Left colon (tissue), 2 donors: ENCODE measurements at places on chromosomes 16 and 17. TPM values are rescaled to one million over a fixed set of nuclear protein-coding genes. Genes with fewer than 3 reads are reported as not detected.

Gene HCFC1R1
- total RNA-seq: 26.6 TPM

Gene CCL17
- total RNA-seq: not detected

Gene CNTNAP4
- not detected for total RNA-seq

Gene TEX14
- 0.06 TPM for total RNA-seq

Gene BAHCC1
- 14.2 TPM for total RNA-seq

Gene KRTAP9-8
- not detected for total RNA-seq

Gene PSMD11
- total RNA-seq: 79.3 TPM

Gene CSH2
- not detected for total RNA-seq

- no peak for DNase-seq
Measured at GRCh38 chr17:8144401-8145231, 7.6 kb downstream of the PER1 start.

DNA sequence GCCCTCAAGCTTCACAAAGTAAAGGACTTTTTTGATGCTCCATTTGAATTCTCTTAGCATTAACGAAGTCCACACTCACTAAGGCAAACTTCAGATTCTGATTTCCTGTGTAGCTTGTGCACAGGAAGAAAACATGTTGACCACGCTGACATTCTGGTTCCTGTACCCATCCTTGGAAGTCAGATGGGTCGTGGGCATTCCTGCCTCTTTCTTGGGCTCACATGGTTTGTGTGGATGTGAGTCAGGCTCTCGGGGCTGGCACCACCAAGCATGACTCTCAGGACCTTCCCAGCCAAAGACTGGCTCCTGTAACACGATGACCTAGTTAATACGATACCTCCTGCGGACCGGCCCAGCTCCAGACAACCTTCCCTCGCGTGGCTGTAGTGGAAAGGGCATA, 32.8 kb downstream of the ARSG start:
- DNase-seq: no peak

DNA sequence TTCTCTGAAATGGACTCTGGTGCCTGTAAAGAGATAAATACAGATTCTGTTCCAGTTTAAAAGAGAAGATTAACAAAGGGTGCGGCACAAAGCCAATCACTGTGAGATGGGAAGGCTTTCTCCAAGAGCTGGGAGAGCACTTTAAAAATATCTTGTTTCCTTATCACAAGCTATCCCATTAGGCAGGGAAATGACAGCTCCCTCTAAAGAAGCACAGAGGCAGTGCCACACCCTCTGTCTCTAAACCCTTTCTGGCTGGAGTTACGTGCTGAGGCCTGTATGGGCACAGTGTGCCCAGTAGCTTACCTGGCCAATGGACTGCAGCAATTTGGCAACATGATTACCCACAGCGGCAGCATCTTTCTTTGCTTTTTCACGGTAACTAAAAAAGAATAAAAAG, 9.0 kb upstream of the TERB1 start:
- no peak for DNase-seq

GRCh38 chr17:31390748-31391495, 553 bp upstream of the RAB11FIP4 start:
- no peak for DNase-seq

- DNase-seq: no peak
Measured at GRCh38 chr17:21239680-21240368, 13.4 kb downstream of the NATD1 start.

DNA sequence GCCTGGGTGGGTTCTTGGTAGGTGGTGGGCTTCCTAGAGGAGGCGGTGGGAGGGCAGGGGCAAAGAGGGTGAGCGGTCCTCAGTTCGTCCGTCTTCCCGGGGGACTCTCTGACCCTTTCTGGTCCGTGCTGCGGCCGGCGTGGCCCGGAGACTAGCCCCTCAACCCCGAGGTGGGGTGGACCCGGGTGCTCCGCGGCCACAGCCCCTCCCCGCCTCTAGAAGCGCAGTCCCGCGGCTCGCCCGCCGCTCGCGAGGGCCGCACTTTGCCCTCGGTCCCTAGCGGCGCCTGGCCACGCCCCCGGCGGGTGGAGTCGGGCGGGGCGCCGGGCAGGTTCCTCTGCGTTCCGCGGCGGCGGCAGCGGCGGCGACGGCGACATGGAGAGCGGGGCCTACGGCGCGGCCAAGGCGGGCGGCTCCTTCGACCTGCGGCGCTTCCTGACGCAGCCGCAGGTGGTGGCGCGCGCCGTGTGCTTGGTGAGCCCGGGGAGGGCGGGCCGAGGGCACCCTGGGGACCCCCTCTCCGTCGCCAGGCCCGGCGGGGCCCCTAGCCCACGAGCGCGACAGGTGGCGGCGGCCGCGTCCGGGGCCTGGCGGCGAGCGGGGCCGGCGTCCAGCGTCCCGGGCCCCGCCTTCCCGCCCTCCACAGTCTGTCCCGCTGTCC, at the start of gene SYNGR2:
Gene SYNGR2 (plus strand): TSS at position 340 of the 661 bp plus-strand sequence. CDS start 36 bp downstream, at position 376.
- DNase-seq: peak; percentile 80

GRCh38 chr16:52557236-52557635, 10.3 kb upstream of the TOX3 start:
- DNase-seq: no peak

DNA sequence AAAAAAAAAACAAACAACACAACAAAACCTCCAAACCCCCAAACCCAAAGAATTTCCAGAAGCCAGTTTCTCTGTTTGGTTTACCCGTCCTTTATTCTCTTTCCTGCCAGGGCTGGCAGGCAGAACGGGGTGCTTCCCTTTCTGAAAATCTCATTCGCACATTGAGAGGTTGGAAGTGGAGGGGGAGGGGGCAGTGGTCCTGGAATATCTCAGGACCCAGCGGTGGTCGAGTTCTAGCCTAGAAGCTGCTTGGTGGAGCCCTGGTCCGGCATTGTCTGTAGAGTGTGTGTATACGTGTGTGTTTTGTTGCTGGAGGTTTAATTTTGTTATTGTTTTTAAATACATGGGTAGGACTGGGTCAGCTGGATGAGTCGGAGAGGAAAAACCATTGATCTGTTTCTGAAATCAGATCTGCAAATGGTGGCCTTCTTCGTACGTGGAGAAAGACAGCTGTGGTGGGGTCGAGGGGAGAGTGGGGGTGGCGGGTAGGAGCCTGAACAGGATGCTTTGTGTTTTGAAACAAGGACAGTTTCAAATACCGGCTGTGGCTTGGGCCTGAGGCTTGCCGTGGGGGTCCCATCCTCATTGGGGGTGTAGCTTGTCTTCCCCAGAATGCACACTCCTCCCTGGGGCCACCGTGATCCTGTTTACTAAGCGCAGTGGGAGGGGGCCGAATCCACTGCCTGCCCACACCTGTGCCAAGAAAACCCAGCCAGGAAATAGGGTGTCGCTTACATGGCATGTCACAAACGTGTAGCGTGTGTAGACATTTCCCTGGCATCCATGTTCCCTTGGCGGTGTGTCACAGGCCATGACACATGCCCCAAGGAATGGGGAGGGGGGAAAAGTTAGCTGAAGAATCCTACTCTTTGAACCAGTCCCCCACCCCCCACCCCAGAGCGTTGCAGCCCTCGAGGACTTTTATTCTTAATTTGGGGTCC, 1.6 kb downstream of the CMIP start:
- DNase-seq: peak; percentile 68

- no peak for DNase-seq
Measured at GRCh38 chr17:60335289-60335688, 56.6 kb downstream of the USP32 start.

- no peak for DNase-seq
Measured at GRCh38 chr17:17388657-17389496, 85.7 kb downstream of the NT5M start.

- no peak for DNase-seq
Measured at GRCh38 chr16:78005881-78006280, 16.5 kb upstream of the CLEC3A start.

DNA sequence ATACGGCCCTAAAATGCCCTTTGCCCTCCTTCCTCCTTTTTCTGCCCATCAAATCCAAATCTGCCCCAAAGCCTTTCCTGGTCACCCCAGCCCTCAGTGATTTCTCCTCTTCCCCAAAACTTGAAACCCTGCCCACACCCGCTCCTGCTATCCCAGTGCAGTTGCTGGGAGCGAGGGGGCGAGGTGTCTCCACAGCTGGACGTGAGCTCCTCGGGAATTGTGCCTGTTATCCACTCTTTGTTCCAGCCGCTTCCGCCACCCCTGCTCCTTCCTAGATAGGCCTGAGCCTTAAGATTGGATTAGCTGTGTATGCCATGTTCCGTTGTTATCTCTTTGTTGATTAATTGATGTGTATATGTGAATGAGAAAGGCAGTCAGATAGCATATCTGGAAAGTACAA, 2.6 kb upstream of the KRT35 start:
- no peak for DNase-seq

DNA sequence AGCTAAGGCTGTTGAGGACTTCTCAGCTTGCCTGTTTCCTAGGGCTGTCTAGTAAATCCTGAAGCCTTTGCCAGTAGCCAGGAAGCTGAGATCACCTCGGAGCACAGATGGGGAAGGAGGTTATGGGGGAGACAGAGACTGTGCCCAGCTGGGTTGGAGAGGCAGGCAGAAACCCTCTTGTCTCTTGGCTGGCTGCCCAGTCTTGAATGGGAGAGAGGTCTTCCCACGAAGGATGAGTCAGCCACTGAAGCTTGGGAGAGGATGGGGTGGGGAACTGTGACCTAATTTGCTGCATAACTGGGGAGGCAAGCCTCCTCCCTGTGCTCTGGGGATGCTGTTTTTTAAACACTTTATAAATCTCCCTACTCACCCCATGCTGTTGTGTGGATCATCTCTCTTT, 69.8 kb downstream of the SHISA9 start:
- no peak for DNase-seq

GRCh38 chr17:50301891-50302584, 27.8 kb downstream of the TMEM92 start:
- no peak for DNase-seq

DNA sequence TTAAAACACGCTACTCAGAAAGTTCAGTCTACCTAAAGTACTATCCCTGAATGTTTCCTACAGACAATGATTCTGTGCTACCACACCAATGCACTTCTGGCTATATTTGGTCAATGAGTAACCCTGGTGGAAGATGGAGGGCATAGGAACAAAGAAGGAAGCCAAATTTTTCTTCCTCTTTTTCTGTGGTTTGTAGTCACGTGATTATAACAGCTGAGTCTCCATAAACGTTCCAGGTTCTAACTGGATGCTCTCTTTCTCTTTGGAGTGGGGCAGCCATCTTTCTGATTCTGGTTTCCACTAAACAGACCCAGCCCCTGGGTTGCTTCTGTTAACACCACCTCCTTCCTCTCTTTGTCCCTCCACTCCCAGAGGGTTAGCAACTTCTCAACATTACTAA, 274.9 kb downstream of the CDH11 start:
- no peak for DNase-seq

DNA sequence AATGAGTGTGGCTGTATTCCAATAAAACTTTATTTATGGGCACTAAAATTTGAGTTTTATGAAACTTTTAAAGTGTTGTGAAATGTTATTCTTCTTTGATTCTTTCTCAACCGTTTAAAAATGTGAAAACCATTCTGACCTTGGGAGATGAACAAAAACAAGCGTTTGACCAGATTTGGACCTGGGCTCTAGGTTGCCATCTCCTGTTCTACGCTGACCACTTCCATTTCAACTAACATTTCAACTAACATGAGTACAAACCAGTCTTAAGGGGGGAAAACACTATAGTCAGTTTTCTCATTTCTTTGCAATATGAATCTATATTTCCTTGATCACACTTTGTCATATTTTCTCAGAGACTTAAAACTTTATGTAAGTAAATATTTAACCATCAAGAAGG, 118.4 kb upstream of the IRX5 start:
- DNase-seq: no peak
